Frontal cortex (tissue), 4 donors: ENCODE measurements at places on chromosomes 13 and 19.
A peak's percentile ranks its signal among the peaks of the same experiment; 100 is the strongest.

- DNase-seq: no peak
Measured at GRCh38 chr13:80618781-80619180, 277.9 kb upstream of the SPRY2 start.

DNA sequence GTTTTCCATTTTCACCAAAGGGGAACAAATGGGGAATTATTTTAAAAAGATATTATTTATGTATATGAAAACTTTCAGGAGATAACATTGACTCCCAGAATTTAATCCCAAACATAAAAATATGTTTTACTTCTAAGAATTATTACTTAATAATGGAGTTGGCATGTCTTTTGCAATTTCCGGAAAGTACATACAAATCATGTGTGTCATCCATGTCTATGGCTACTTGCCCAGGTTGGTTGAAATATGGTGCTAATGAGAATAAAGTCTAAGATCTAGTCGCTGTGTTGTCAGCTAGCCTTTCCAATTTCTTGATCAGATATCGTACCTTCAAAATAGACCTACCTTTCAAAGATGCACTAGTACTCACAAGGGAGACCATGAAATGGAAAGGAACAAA, 1003.2 kb upstream of the PCDH20 start:
- no peak for DNase-seq

- DNase-seq: no peak
Measured at GRCh38 chr19:19109601-19110000, 28.7 kb downstream of the TMEM161A start.

DNA sequence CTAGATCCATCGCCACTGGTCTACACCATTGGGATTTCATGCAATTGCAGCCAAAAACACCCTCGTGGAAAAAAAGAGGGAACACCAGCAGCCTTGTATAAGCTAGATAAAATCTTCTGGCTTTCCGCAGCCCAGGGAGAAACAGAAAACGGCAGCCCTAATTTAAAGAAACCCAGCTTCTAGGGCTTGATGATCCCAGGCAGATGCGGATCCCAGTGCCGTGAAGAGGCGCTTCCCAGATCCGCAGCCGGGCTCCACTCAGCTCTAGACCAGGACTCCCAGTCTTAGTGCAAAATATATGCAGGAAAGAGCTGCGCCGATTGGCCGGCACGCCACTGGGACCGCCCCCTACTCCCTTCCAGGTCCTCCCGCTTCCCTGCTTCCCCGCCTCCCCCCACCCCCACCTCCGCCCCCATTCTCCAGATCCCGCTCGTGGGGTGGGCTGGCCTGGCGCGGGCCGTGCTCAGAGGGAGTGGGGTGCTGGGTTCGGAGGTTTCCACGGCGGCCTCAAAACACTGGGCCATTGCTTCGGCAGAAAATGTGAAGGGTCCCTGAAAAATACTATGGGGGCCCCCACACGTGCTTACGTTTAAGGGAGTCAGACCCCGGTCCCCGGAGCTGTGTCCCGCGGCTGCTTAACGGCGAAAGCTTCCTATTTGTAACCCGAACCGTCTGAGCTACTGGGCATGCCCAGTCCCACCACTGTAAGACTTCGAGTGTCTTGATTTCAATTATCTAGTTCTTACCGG, 63.1 kb downstream of the SERP2 start:
- peak; percentile 83 for DNase-seq

GRCh38 chr19:42515241-42515832, 12.9 kb downstream of the CEACAM1 start:
- no peak for DNase-seq

DNA sequence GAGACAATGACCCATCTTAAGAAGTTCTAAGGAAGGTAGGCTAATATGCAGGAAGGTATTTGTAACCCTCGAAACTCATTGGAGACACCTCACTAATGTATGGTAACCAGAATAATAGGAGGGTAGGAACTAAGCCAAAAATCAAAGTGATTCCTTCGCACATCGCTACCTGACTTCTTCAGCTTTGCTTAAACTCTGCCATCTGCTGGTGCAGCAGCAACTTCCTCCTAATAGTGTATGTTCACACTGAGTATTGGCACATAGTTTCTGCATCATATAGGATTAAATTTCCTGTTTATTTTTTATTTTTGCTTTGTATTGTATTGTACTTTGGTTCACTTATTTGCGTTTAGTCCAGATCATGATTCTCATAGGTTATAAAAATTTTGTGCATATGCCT, 676.2 kb downstream of the GPC5 start:
- DNase-seq: no peak

GRCh38 chr13:102002287-102002686, 399.6 kb downstream of the FGF14 start:
- DNase-seq: no peak

DNA sequence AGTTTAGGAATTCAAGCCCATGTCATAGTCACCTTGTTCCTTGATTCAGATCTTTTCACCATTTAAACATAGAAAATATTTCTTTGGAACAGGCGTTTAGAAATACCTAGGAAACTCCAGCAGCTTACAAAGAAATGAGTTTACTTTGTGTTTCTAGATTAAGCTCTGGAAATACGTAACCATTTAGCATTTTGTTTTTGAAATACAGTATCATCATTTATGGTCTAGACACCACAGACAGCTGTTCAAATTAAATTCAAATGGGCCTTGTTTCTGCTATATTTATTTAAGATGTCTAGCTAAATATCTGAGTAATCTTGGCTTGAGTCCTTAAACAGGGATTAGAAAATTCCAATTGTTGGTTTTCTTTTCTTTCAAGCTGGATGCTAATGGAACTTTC, 228.5 kb downstream of the NDFIP2 start:
- DNase-seq: no peak

DNA sequence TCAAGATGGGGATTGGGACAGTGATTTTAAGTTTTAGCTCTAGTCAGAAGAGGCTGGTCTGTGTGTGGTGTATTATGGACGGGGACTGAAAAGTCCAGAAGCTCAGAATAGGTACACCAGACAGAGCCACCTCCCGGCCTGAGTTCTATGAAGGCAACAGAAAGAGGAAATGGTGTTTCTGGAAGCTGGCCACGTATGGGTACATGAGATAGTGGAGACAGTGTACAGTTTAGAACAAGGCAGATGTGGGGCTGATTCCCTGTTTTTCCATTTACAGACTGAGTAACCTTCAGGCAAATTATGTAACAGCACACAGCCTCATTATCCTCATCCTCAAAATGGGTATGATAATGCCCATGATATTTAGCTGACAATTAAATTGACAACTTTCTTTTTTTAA, 1.3 kb downstream of the ZNF175 start:
- DNase-seq: no peak

DNA sequence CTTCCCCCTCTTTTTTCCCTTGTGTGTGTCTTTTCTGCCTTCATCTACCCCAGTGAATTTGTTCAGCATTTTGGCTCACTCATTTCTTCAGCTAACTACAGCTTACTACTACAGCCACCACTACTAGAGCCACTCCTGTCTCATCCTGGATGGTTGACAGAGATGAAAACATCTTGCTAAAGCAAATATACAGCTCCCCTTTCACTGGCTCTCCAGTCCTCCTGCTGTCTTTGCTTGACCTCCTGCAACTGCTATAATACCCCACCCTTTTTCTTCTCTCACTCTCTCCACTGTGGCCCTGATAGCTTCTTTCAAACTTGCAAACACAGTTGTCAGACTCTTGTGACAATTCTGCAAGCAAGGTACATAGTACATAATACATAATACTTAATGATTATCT, 523.6 kb downstream of the DCT start:
- no peak for DNase-seq

DNA sequence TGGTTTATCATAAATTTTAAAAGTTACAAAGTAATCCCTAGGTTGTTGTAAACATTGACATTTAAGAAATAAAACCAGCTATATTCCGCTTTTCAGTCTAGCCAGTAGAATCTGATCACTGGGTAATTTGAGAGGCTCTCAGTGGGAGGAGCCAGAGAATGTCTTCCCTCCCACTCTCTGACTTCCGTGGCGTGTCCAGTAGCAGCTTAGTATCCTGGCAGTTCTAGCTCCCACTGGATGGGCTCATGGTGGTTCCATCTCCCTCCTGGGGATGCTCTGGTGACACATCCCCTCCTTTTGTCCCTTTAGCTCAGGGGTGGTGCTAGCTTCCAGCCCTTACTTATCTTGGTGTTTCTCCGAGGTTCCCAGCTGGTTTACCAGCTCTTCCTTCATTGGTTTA, 34.5 kb downstream of the MTUS2 start:
- DNase-seq: no peak

DNA sequence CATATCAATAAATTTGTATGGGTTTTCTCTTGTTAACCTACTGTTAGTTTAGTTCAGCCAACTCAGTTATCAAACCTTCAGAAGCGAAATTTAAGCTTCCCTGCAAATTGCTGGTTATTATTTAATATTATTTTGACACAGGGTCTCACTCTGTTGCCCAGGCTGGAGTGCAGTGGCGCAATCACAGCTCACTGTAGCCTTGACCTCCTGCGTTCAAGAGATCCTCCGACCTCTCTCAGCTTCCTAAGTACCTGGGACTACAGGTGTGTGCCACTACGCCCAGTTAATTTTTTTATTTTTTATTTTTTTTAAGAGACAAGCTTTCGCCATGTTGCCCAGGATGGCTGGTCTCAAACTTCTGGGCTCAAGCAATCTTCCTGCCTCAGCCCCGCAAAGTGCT, 6.2 kb downstream of the CAB39L start:
- no peak for DNase-seq

DNA sequence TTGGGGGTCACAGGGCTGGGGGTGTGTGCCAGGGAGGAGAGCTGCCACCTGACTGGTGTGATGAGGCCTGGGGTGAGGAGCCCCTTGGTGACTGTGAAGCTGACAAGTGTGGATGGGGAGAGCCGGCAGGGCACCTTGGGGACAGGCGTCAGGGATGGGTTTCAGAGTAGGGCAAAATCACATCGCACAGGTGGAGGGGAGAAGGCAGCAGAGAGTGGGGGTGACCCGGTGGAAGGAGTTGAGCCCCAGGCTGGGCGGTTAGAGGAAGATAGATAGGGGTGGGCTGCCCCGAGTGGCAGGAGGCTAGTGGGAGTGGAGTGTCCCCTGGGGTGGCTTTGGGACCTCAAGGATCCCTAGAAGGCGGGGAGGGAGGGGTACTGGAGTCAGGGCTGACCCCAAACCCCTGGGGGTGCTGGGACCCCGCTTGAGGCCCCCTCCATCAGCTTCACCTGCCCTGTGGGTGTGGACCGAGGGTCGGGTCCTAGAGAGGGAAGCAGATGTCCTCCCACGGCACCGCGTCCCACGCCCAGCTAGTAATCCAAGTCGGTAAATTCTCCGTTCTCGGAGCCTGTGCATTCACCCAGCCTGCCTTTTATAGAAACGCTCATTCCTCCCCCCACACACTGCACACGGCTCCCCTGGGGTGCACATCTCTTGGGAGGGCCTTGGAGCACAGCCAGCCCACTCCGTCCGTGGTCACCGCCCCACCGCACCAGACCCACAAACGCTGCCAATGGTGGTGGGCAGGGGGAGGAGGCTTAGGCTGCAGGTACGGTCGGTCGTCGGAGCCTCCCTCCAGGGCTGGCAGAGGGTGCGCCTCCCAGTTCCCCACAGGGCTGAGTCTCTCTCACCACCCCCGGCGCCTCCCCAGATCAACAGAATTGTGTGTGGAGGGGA, 2.4 kb downstream of the CTXN1 start:
- no peak for DNase-seq

GRCh38 chr19:30778961-30779715, 407.0 kb downstream of the ZNF536 start:
- no peak for DNase-seq

DNA sequence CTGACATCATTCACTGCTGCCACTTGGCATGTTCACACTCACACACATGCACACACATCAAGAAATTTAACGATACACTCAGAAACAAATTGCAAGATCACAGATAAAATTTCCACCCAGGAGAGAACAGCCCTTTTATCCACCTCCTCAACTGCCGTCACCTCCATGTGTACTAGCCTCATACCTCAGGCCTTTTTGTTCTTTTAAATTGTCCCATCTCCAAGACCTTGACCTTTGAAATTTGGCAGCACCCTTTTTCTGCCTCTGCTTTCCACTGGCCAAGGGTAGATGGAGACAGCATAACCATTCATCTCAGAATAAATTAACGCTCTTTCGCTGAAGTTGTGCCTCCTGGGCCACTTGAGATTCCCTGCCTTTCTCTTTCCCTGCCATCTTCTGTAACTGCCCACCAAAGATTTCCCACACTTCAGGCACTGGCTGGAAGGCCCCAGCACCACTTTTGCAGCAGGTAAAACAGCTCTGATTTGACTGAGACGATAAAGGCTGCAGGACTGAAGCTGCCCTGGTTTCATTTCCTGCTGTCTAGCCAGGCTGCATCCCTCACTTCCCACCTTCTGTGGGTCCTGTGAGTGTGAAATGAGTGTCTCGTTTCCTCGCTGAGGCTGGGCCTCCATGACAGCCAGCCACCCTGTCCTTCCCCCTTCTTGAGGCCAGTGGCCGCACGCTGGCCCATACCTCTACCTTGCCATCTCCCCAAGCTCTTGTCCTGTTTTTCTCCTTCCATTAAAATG, 39.3 kb downstream of the MBNL2 start:
- no peak for DNase-seq

DNA sequence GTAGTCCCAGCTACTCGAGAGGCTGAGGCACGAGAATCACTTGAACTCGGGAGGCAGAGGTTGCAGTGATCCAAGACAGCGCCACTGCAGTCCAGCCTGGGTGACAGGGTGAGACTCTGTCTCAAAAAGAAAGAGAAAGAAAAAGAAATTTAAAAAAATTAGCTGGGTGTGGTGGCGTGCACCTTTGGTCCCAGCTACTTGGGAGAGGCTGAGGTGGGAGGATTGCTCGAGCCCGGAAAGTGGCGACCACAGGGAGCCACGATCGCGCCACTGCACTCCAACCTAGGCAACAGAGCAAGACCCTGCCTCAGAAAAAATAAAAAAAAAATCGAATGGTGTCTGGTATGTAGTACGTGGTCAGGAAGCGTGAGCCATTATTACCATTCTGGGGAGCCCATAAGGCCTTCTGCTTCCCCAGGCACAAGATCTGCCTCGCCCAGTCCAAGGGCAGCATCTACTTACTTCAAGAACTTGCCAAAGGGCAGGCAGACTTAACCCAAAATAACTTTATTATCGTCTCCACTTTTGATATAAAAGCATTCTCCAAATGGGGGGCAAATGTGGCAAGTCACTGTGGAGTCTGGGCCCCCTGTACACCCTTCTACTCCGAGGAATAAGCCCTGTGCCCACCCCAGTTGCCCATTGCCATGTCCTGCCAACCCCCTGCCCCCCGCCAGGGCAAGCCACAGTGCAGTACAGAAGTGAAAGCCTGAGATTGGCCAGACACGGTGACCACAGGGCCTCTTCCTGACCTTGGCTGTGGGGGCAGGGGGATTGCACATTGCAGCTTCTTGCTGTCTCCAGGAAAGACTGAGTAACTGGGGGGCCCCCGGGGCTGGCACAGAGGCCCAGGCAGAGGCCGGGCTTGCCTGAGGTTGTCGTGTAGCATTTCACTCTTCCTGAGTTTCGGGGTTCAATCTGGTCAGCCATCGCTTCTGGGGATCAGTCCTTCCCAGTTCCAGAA, 12.6 kb downstream of the CCL25 start:
- DNase-seq: no peak

- DNase-seq: no peak
Measured at GRCh38 chr13:111925146-111925875, 141.6 kb upstream of the SOX1 start.

- no peak for DNase-seq
Measured at GRCh38 chr13:41122838-41123237, 9.8 kb downstream of the KBTBD6 start.
